Stimulated activated CD8-positive, alpha-beta memory T cell treated with anti-CD3 and anti-CD28 coated beads, Interleukin-12 subunit alpha, Interleukin-12 subunit beta, amount 100 ng/mL, for 1 hour (primary cell): ENCODE measurements at places on chromosomes 7 and 10.

DNA sequence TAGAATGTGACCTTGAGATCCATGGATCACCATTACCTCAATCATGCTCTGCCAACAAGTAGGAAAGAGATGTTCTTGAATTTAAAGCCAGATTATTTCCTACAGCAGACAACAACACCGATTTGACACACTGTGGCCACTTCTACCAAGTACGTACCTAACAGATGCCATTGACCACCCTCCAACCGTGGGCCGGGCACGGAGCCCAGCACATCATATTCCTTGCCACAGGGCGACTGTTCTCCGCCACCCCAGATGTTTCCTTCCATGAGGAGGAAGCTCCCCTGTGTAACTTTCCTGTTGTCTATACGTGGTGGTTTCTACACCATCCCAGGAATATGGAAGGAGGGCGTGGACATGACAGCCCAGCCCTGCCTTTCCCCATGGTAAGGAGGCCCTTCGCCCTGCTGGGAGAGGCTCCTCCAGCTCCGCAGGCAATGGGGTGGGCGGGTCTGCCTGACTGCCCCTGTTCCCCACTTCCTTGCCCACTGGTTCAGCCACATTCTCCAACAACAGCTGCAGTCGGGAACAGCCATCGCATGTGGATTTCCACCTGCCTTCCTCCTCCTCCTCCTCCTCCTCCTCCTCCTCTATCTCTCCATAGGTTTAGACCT, 7.2 kb downstream of the CHST15 start:
- DNase-seq: no peak

- no peak for DNase-seq
Measured at GRCh38 chr7:127158659-127159058, 94.1 kb downstream of the GRM8 start.

DNA sequence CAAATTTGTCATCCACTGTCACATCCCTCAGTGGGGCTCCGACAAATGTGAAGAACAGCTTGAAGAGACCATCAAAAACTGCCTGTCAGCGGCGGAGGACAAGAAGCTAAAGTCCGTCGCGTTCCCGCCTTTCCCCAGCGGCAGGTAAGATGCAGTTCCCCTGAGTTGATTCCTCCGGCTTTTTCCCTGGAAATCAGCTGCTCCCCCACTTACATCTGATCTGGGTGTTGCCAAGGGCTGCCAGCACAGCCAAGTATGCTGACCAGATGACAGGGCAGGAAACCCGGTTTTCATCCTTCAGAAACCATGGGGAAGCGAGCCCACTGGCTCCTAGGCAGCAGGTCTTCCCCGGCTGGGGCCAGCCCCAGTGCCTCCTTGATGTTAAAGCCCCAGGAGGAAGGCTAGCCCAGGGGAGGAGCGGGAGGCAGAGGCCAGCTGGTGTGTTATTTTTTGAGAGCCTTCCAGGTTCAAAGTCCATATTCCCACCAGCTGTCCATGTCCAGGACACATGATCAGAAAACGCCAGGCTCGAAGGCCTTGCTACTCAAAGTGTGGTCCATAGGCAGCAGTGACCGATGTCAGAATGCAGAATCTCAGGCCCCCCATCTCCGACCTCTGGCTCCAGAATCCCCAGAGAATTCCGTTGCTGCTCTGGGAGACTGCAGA, 23.4 kb downstream of the AIFM2 start:
- DNase-seq: no peak

DNA sequence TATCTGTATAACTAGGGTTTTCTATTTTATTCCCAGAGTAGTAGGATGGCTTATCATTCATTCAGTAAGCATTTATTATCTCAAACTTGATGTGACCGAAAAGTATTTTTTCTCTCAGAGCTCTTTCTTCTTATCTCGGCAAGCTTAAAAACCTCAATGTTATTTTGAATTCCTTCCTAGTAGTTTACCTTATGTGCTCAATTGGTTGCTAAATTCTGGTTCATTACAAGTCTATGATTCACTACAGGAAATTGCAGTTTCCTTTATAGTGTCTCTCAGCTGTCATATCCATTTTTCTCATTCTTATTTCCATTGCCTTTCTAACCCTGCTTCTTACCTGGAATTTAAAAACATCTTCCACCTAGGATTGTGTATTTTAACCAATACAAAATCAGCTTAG, 12.6 kb upstream of the ICA1 start:
- no peak for DNase-seq

DNA sequence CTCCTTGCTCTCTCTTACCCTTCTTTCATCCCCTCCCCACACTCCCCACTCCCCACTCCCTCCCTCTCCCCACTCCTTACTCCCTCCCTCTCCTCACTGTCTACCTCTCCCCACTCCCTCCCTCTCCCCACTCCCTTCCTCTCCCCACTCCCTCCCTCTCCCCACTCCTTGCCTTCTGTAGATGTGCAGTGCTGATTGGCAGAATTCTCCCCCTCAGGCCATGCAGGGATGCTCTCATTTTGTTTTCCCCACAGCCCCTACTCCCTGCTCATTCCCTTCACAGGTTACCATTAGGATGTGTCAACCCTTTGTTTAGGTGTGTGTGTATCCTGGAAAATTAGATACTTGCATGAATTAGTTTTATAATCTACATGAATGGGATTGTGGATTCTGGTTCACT, 90.3 kb downstream of the CELF2 start:
- no peak for DNase-seq

DNA sequence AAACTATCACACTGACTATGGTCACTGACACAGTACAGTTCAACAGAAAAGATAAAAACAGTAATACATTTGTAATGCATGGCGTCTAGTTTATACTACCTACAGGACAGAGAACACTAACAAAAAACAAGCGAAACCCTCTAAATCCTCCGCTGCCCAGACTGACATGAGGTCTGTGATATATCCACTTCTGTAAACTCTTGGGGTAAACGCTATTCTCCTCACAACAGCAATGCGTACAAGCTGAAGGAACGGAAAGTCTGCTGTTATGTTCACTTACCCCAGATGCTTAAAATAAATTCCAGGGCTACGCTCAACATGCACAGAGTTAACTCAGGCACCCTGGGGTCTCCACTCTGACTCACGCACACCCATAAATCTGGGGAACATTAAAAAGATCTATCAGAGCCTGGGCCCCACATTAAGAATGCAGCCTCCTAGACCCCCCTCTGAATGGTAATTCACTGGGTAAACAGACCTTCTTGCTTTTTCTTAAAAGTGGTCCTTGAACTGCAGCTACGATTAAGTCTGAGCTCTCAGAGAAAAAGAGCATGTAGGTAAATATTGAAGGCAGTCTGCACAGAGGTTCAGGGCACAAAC, 105.6 kb downstream of the CTBP2 start:
- DNase-seq: no peak

- no peak for DNase-seq
Measured at GRCh38 chr7:141360803-141361202, 190.4 kb upstream of the AGK start.

DNA sequence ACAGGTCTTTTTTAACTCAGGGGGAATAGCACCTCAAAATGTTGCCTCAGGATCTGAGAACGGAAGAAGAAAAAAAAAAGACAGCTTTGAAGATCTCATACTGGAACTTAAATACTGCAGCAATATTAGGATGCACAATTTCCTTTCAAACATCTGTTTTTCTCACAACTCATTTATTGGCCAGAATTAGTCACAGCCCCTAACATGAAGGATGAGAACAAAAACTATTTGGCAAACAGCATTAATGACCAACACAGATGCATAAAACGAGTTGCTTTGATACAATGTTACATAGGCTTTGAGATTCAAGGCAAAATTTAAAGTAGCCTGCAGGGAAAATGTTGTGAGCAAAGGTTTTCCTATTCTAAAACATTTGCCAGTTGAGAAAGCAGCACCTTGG, 36.5 kb downstream of the JMJD1C start:
- DNase-seq: no peak

DNA sequence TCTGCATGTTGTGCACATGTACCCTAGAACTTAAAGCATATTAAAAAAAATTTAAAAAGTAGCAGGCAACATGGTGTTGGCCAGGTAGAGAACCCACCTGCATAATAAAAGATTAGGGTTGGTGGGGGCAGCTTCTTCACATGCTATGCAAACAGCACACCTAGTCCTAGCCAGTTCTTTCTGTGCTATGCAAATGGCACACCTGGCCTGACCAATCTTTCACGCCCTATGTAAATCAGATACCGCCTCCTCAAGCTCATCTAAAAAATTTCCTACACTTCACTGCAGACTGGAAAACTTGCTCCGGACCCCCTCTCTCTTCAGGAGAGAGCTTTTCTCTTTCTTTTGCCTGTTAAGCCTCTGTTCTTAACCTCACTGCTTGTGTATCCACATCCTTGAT, 14.5 kb upstream of the PIP start:
- no peak for DNase-seq

DNA sequence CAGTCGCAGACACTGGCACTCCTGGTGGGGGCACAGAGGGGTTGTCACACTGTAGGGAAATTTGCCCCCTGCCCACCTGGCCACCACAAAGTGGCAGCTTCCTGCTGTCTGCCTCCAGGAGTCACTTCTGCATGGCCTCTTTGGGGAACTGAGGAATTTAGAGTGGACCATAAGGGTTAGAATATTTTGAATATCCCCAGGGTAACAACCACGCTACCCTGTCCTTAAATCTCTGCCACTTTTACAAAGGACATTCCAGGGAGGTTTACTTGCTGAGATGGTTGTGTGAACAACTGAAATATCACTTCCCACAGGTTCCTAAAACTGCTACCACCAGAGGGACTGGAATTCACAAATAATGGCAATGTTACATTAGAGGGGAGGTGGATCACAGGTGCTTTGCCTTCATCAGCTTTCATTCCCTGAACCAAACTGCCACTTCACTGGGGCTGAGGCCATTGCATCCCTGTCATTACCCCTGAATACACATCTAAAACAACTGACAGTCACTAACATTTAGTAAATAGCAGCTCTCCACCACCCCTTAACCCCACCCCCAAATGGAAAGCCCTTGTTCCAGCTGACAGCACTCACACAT, 88.1 kb upstream of the IFRD1 start:
- no peak for DNase-seq

- no peak for DNase-seq
Measured at GRCh38 chr7:20229646-20230500, 12.7 kb upstream of the MACC1 start.

DNA sequence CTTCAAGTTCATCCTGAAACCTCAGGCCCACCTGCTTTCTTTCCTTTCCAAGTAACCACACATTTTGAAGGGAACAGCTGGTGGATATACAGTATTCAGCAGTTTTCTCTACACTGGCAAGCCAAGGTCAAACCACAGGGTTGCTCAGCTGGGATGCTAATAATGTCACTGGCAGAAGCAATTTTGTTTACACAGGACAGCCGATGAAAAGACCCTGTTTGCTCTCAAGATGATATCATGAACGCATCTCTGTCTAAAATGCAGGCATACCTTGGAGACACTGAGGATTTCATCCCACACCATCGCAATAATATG, 186.2 kb downstream of the USP6NL start:
- DNase-seq: no peak

- no peak for DNase-seq
Measured at GRCh38 chr7:67913604-67914003, 917.0 kb downstream of the TYW1 start.

DNA sequence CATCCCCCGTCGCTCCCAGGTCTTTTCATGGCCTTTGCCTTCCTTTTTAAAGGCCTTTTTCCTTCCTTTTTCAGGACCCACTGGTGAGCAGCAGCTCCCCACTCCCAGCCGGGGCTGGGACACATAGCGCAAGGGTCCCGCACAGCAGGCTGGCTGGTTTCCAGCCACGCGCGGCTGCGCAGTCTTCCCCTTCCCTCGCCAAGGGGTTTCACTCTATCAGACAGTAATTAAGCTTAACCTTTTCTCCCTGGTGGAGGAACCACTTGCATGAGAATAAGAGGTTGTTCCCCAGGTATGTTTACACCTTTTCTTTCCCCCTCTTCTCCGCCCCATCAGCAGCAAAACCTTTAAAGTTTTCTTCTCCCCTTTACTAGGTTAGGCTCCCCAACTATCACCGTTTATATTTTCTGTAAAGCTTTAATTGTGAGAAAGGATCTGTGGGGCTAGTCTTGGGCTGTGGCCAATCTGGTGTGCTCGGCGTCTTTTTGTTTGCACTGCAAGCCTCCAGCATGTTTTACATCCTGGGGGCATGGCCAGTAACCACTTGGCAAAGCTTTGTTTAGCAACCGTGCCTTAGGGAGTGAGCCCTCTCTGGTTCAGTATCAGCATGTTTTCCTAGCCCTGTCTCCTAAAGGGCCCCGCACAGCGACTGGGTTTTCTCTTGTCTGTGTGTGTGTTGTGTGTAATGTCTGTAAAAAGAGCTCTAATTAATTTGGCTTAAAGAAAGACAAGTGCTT, 219.6 kb downstream of the PHF14 start:
- DNase-seq: no peak

GRCh38 chr7:4700577-4701235, 18.6 kb downstream of the FOXK1 start:
- DNase-seq: no peak

- no peak for DNase-seq
Measured at GRCh38 chr10:104680467-104681401, 39.6 kb downstream of the SORCS3 start.

DNA sequence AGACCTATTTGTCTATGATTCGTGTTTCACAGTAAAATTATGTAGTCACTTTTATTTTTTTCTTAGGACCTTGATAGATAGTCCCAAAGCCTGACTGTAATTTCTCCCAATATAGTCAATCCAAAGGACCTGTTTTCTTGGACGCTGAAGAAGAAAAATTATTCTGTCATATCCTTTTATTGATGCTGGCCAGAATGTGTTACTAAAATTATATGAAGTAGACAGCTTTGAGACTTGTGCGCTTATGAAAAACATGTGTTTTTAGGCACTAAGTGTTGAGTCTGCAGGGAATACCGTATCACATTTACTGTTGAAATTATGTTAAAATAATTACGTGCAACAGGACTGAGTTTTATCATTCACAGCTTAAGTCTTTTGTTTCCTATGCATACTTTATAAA, 17.9 kb downstream of the TES start:
- no peak for DNase-seq

- DNase-seq: no peak
Measured at GRCh38 chr10:86775056-86775869, 18.8 kb downstream of the BMPR1A start.

DNA sequence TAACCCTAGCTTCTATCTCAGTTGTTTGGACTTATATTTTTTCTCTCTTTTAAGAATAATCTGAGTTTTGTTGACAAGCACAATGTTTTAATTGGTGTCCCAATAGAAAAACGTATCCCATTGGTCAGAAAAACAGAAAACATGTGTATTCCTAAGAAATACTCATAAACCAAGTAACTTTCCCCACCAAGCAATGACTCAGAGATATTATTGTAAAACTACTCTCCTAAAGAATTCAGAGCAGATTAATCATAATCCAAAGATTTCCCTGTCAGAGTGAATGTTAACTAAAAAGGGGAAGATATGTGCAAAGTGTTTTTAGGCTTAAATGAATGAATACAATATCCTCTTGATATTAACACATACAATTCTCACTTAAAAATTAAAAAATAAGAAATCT, 29.4 kb upstream of the MBL2 start:
- no peak for DNase-seq
